H7 (cell line): ENCODE measurements at places on chromosomes 1 and 21.

DNA sequence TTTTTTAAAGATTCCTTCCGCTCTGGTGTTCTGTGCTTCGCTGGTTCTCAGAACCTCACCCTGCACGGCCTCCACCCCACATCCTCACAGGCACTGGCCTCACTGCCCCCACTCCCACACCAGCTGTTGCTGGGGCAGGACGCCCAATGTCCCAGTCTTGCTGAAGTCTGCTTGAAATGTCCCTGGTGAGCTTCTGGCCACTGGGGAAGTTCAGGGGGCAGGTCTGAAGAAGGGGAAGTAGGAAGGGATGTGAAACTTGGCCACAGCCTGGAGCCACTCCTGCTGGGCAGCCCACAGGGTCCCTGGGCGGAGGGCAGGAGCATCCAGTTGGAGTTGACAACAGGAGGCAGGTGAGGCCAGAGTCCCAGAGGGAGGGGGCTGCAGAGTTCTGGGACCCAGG lies at the start of gene C1QA:
C1QA (plus strand) TSS at position 276 of the 400 bp plus-strand sequence. CDS start 989 bp downstream, outside the sequence.
- no peak for DNase-seq

GRCh38 chr1:189681252-189681919 lies 796.3 kb downstream of the BRINP3 start:
- no peak for DNase-seq

DNA sequence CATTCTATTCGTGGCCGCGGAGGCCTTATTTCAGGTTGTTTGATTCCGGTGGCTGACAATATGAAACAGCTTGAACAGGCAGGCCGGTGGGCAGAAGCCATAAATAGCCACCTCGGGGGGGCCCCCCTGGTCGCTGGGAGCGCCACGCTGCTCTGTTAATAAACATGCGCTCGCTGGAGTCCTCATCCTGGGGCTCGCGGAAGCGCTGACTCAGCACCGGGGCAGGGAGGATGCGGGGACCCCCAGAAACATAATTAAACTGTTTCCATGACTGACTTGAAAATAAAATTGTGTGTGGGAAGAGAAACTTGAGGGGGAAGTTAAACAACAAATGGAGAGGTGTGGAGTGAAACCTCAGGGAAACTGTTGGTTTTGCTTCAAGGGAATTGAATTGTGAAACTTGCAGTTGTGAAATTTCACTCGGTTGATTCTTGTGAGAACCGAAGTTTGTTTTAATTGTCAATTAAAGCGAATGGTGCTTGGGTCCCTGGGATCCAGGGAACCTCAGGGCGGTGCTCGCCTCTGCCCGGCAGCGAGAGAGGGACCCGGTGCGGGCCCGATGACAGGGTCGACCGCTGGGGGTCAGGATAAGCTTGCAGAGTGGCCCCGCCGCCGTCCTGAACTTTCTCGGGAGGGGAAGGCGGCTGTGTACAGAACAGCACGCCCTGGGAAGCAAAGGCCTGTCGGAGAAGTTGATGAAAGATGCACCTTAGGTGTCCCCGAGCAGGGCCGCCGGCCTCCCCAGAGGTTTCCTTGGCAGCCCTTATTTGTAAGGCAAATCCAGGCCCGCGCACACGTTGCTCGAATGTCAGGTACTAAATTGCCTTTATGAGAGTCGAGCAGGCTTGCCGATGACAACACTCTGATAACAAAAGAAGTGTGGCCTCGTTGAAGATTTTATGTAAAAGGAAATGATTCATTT lies 176.9 kb upstream of the LMO4 start:
- peak; percentile 92 for DNase-seq

GRCh38 chr1:185564816-185565215 lies 169.4 kb upstream of the HMCN1 start:
- DNase-seq, result no peak

DNA sequence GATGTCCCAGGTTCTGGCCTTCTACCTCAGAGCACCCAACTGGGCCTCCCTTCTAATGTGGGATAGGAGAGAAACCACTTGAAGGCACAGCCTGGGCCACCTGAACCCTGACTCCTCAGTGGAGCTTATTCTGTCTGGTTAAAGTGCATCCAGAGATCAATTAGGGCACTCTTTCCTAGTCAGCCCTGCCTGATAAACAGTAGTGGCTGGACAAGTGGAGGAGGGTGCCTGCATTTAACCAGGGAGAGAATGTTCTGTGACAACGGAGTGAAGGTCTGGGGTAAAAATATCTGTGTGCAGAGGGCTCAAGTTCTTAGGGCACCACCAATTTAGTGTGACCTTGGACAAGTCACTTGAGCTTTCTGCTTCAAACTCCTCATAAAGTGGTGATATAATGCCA lies 101.8 kb downstream of the FAM78B start:
- DNase-seq, result no peak

GRCh38 chr1:237712586-237713157 lies 178.1 kb downstream of the ZP4 start:
- no peak for DNase-seq

- no peak for DNase-seq
Observed at GRCh38 chr1:48356901-48357300, 115.1 kb downstream of the SPATA6 start.

- no peak for DNase-seq
Observed at GRCh38 chr1:162736184-162736583, 54.3 kb upstream of the HSD17B7 start.

- DNase-seq, result no peak
Observed at GRCh38 chr1:167270349-167271092, 49.8 kb downstream of the POU2F1 start.

GRCh38 chr1:116574581-116575291 lies 3.9 kb upstream of the CD58 start:
- DNase-seq, result peak; percentile 86

DNA sequence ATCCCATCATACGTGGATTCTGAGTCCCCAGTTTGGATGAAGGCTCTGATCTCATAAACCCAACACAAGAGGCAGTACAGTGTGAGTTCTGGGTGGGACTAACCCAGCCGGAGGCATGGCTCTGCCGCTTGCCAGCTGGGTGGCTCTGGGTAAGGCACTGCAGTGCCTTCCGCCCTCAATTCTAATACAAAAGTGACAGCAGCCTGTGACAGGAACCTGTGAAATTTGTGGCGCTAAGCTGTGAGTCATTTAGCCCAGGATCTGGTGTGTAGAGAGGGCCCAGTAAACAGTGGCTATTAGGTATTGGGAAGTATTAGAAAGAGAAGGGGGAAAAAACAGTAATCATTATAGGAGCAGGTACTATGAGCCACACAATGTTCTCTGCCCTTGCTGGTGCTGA lies 23.3 kb downstream of the HSPG2 start:
- no peak for DNase-seq

- DNase-seq, result no peak
Observed at GRCh38 chr1:247528812-247529474, 7.3 kb downstream of the OR2C3 start.

DNA sequence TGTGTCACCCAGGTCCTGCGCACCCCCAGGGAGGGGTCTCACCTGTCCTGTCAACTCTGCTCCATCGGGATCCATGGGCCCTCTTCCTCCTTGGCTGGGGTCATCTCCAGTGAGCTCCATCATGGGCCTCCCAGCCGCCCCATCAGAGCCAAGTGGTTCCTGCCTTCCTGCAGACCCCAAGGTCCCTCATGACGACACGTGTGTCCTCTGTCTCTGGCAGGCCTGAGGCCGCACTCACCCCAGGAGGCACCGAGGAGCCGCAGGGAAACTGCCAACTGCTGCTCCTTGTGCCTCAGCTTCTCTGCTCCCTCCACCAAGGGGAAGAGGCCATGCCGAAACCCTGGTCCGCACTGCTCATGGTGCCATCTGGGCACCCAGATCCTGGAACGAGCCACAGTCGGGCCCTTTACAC lies 46.8 kb downstream of the COL18A1 start:
- DNase-seq, result no peak

GRCh38 chr21:18602711-18603110 lies 199.1 kb upstream of the TMPRSS15 start:
- no peak for DNase-seq

DNA sequence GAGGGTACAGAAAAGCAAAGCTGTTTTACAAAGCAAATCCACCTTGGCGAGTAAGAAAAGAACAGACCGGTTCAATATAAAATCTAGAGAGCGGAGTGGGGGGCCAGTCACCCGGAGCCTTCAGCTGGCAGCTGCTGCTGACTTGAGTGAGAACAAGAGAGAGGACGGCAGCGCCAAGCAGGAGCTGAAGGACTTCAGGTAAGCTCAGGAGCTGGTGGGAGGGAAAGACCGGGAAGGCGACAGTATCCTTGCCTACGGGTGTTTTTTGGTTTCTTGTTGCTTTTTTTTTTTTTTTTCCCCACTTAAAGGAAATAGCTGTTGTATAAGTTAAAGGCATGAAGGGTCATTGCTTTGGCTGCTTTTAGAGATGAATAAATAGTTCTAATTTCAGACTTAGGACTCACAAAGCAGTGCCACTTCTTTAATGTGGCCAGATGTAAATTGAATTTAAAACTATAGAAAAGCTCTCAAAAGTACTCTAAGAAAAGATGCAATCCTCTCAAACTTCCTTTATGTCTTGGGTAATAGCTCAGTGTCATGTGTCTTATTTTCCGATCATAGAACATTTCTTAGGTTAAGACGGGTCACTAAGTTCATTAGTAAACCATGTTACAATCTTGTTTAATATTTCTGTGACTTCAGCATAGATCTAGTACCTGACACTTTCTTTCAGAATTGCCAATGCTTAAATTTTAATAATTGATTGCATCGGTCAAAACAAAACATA lies 82.8 kb downstream of the PRDM2 start:
- no peak for DNase-seq

- peak; percentile 91 for DNase-seq
Observed at GRCh38 chr1:14915356-14916054, 238.0 kb upstream of the TMEM51 start.

GRCh38 chr1:39261712-39262221 lies 57.3 kb downstream of the MACF1 start:
- DNase-seq, result no peak

DNA sequence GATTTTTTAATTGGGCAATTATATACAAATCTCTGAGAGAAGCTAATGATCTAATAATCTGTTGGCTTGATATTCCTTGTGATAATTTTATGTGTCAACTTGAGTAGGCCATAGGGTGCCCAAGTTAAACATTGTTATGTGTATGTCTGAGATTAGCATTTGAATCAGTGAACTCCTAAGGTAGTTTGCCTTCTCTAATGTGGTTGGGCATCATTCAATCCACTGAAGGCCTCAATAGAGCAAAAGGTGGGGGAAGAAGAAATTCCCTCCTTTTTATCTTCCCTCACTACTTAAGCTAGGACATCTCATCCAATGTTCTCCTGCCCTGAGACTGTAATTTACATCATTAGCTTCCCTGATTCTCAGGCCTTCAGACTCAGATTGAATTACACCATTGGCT lies 394.5 kb downstream of the LMO4 start:
- peak; percentile 46 for DNase-seq

DNA sequence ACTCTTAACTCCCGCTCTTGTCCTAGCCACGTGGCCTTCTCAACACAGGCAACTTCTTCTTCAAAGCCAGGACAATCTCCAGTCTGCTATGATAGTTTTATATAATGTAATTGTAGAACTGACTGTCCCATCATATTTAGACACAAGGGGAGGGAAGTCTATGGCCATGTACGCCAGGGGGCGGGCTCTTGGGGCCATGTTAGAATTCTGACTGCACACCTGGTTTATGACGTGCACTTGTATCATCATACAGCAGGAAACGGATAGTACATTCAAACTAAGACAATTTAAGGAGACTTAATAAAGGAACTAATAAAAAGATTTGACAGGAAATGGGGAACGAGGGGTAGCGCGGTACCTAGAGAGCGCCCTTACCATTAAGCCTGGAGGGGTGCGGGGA lies 21.5 kb downstream of the DMRTB1 start:
- DNase-seq, result no peak

- no peak for DNase-seq
Observed at GRCh38 chr1:170727963-170728362, 64.0 kb downstream of the PRRX1 start.

DNA sequence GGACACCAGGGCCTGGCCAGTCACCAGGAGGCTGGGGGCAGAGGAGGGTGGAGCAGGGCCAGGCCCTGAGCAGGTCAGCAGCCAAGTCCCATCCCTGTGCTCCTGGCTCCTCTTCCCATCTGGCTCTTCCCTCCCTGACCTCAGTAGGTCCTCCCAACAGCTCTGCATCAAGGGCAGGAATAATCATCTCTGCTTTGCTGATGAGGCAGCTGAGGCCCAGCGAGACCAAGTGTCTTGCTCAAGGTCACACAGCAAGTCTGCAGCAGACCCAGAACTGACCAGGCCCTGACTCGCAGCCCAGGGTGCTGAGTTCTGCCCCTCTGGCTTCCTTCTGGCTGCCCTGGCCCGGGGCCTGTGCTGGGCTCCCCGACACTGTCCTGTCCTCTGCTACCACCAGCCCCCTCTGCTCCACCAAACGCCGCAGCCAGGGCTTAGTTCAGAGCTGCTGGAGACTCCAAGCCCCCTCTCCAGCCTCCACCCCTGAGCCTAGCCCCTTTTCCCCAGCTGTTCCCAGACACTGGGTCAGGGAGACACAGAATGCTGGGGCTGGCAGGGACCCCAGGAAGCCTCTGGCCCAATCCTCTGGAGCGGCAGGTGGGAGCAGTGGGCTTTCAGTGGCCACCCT lies 224.9 kb downstream of the PTPRU start:
- peak; percentile 30 for DNase-seq

- DNase-seq, result no peak
Observed at GRCh38 chr1:186643614-186644013, 36.6 kb downstream of the PTGS2 start.
